GF-D8 (cell line): ENCODE measurements at places on chromosomes 1 and 21.

GRCh38 chr1:209106861-209107260 lies 476.7 kb upstream of the CAMK1G start:
- DNase-seq, result no peak

DNA sequence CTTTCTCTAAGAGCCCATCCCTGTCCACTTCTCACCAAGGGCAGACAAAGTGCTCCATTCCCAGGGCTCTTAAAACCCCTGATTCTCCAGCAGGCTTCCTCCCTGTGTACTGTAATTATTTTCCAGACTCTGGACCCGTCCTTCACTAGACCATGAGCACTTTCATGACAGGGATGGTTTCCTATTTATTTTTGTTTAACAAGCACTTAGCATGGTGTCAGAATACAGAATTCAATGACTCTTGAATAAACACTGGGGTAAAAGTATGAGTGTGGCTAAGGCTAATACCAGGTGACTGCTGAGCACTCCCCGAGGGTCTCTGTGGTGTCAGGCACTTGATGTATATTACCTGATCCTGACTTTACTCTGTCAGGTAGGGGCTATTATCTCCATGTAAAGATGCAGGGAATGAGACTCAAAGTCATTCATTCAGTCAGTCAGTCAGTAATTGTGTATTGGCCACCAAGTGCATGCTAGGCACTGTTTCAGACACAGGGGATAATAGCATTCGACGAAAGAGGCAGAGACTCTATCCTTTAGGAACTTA lies 47.2 kb downstream of the C1orf21 start:
- DNase-seq, result no peak

DNA sequence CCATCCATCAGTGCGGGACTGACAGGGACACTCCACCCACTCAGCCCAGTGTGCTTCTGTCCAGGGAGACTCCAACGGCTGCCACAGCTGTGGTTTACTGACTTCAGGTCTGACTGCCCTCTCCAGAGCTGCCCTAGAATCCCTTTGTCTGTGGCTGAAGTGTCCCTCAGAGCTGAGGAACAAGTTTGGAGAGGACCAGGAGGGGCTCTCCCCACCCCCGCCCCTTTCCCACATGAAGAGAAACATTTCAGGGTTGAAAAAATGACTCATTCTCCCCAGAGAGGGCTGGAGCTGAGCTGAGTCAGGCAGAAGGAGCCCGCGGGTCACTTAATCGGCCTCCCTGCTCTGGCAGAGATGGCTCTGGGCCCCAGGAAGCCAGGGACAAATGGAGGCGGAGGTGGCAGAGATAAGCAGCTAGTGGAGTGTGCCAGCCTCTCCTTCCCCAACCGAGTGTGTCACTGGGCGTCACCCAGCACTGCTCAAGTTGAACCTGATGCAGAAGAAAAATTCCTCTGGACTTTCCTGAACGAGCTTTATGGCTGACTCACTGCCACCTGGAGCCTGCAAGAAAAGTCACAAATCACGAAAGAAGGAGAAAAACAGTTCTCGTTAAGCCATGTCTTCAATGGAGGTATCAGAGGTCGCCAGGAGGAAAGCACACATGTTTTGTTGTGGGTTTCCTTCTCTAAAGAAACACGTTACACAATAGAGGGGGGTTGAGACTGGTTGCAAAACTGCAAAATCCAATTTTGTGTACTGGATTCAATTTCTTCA lies 34.3 kb upstream of the ECE1 start:
- peak; percentile 83 for DNase-seq

DNA sequence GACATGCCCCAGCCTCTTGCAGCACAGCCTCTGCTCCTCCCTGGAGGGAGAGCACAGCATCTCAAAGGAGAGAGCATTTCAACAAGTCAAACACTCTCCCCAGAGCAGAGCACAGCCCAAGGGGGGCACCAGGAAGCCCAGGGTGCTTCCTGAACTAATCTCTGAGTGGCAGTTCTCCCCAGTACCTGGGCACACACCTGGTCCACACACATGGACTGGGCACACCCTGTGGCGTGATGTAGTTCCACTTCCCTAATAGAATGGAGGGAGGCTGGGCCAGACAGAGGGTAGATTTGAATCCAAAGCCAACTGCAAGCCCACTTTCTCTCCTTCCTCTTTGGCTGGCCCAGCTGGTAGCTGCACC lies 55.5 kb downstream of the CD46 start:
- no peak for DNase-seq

GRCh38 chr1:185567440-185567839 lies 166.8 kb upstream of the HMCN1 start:
- no peak for DNase-seq

GRCh38 chr1:93221913-93222312 lies 41.4 kb downstream of the CCDC18 start:
- DNase-seq, result no peak

GRCh38 chr1:69702085-69702484 lies 134.4 kb downstream of the LRRC7 start:
- DNase-seq, result no peak

GRCh38 chr1:156291226-156292061 lies 4.0 kb downstream of the GLMP start:
- no peak for DNase-seq

DNA sequence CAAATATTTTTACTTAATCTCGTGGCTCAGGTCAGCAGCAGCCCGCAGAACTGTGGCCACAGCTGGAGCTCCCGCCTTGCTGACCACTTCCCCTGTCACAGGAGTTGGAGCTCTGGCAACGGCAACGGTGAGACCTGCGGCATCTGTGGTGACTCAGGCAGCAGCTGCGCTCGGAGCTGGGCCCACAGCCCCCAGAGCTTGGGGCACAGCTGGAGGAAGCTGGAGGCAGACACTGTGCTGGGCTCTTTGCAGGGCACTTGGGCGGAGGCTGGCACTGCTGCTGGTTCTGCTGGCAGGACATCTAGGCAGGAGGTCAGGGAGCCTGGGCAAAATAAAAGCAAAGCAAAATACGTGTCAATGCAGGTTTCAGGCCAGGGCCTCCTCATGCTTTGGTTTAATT lies at the start of gene LCE3A:
TSS of gene LCE3A (minus strand) at position 301 of the 400 bp plus-strand sequence. CDS start at position 301, 0 bp downstream.
- peak; percentile 53 for DNase-seq

DNA sequence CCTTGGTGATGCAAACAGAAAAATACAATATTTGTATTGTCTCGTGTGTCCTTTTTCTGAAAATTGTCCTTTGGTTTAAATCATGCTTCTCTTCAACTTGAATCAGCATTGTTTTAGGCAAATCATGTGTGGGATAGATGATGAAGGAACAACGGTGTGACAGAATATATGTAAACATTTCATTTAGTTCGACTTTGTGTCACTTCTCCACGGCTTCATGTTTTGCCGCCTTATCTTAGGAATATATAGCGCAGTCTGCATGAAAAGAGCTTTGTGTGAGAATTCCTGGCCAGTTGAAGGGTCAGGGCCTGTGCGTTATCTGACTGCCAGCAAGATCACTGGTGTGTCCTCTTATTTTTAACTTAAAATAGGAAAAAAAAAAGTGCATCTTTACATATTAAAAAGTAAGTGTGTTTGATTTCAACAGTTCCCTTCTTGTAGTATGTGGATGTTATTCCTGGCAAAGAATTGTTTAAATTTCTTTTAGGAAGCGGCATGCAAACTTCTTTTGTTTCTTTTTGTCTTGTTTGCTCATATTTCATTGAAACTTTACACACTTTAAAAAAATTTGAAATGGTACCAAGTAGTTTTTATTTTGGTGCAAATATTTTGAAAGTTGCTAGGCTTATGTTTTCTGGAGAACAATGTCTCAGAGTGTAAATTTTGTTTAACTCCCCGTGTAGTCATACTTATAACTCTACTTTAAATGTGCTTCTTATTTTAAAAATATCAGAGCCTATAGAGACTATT lies 465.2 kb downstream of the USP25 start:
- DNase-seq, result peak; percentile 62

- DNase-seq, result no peak
Measured at GRCh38 chr1:8116894-8117264, 90.8 kb upstream of the ERRFI1 start.

GRCh38 chr1:81314513-81315233 lies 486.1 kb upstream of the ADGRL2 start:
- no peak for DNase-seq

DNA sequence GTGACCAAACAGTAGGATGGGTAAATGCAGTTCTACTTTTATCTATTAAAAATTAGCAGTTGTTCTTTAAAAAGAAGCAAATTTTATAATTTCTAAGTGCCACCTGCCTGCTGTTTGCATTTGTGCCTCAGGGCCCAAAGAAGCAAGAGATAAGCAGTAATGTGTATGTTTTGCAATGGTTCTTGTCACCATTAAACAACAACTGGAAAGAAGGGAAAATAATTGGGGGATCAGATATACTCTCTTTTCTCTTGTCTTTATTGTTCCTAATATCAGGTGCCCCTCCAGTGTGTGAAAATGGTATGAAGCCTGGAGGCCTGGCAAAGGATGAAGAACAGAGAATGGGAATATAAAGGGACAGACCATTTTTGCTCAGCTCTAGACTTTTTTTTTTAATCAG lies 9.6 kb downstream of the B3GALT2 start:
- DNase-seq, result no peak

- DNase-seq, result no peak
Measured at GRCh38 chr1:159825564-159825963, 1.1 kb upstream of the SLAMF8 start.

- DNase-seq, result no peak
Measured at GRCh38 chr1:212506666-212507065, 73.9 kb downstream of the NENF start.

DNA sequence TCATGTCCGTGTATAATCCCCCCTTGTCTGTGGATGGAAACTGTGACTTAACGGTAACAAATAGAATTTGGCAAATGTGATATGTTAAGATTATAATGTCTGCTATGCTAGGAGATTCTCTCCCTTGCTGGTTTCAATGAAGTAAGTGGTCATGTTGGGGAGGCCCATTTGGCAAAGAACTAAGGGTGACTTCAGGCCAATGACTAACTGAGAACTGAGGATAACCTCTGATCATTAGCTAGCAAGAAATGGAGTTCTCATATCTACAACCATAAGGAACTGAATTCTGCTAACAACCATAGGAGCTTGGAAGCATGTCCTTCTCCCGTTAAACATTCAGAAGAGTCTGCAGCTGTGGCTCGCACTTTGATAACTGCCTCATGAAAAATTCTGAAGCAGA lies 2.3 kb downstream of the IFI44L start:
- no peak for DNase-seq

DNA sequence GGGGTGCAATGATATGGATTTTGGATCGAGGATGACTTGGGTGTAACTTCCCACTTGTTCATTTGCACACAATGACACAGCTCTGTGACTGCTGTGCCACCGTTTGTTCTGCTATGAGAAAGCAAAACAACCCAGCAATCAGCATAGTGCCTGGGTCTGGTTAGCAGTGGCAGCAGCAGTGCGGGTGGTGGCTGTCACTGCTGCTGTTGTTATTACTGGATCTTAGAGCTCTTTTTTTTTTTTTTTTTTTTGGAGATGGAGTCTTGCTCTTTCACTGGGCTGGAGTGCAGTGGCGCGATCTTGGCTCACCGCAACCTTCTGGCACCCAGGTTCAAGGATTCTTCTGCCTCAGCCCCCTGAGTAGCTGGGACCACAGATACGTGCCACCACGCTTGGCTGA lies 56.9 kb downstream of the TBCE start:
- DNase-seq, result no peak

GRCh38 chr1:239443361-239443760 lies 57.0 kb downstream of the CHRM3 start:
- no peak for DNase-seq

DNA sequence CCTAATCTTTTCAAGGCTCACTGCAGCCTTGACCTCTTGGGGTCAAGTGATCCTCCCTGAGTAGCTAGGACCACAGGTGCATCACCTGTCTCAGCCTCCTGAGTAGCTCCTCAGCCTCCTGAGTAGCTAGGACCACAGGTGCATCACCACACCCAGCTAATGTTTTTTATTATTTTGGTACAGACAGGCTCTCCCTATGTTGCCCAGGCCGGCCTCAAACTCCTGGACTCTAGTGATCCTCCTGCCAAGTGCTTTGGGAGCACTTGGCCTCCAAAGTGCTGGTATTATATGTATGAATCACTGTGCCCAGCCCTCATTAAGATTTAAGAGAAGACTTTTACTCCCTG lies 58.5 kb upstream of the S1PR1 start:
- DNase-seq, result no peak

DNA sequence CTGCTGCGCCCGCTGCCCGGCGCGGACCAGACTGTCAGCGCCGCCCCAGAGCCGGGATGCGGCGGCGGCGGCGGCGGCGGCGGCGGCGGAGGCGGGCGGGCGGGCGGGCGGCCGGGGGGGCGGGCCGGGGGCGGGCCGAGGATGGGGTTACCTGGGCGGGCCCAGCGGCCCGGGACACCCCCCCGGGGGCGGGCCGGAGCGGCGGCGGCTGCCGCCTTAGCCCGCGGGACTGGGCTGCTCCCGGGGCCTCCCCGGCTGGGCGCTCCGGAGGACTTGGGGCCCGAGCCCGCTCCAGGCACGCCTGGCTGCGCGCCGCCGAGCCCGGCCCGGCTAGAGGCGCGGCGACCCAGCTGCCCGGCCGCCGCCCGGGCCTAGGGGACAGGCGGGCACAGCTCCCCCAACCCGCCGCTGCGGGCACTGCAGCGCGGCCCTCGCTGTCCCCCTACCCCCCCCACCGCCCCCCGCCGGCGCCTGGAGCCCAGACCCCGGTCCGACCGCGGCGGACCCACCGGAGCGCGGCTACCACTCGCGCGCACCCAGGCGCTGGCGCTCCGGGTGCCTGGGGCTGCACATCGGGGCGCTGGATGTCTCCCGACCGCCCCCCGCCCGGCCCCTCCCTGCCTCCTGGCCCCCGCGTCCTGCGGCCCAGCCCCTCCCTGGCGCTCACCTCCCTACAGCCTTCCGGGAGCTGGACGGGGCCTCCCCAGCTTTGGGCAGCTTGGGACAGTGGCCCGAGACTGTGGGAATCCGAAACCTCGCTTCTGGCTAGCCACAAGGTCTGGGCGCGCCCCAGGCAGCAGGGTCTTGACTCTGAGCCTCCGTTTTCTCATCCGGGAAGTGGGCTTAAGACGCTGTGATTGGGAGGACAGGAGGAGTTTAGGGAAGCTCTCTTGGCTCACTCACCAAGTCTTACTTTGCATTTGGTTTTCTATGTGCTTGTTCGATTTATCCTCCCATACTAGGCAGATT lies at the start of gene WNT4:
TSS of gene WNT4 (minus strand) at position 33 of the 969 bp plus-strand sequence. CDS start 175 bp downstream, outside the sequence.
- DNase-seq, result no peak

- no peak for DNase-seq
Measured at GRCh38 chr1:187985145-187985896, 1156.6 kb downstream of the PLA2G4A start.

GRCh38 chr21:44528634-44528995 lies 11.4 kb downstream of the KRTAP10-1 start:
- no peak for DNase-seq

DNA sequence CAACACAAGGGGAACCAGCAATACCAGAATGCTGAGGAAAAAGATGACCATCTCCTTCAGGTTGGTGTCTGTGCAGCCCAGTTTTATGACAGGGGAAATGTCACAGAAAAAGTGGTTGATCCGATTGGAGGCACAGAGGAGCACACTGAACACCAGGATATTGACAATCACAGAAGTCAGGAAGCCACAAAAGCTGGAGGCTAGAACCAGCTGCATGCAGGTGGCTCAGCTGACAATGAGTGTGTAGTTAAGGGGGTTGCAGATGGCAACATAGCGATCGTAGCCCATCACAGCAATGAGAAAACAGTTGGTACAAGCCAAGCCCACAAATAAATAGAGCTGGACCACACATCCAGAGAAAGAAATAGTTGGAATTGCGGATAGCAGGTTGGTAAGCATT lies 16.3 kb upstream of the OR10K1 start:
- no peak for DNase-seq
